Ovary (tissue), 10 donors: ENCODE measurements at places on chromosomes 13 and 19. TPM values are rescaled to one million over a fixed set of nuclear protein-coding genes. Genes with fewer than 3 reads are reported as not detected.

Gene NOTCH3
- 17.9 TPM for polyA plus RNA-seq

Gene PDE4C
- polyA plus RNA-seq, result 0.67 TPM

Gene STXBP2
- polyA plus RNA-seq, result 25.0 TPM

Gene PALM3
- polyA plus RNA-seq, result 0.20 TPM

Gene ZNF430
- polyA plus RNA-seq, result 10.5 TPM

Gene GRIN2D
- polyA plus RNA-seq, result 0.12 TPM

Gene IZUMO1
- polyA plus RNA-seq, result 0.08 TPM

Gene TRAPPC5
- 57.2 TPM for polyA plus RNA-seq

Gene CYP4F2
- polyA plus RNA-seq, result not detected

Gene ZNF723
- not detected for polyA plus RNA-seq

Gene ZNF28
- polyA plus RNA-seq, result 3.4 TPM

Gene KPNA3
- 17.5 TPM for polyA plus RNA-seq

Gene CCL25
- not detected for polyA plus RNA-seq

Gene FCAR
- polyA plus RNA-seq, result not detected

Gene CLDND2
- polyA plus RNA-seq, result 0.59 TPM

Gene CYTH2
- 27.6 TPM for polyA plus RNA-seq

Gene TNFSF9
- 0.17 TPM for polyA plus RNA-seq

Gene PRR12
- 2.8 TPM for polyA plus RNA-seq

Gene RPS16
- 2,348 TPM for polyA plus RNA-seq

Gene KIR2DL1
- 0.12 TPM for polyA plus RNA-seq

Gene DZIP1
- 25.4 TPM for polyA plus RNA-seq

Gene BRSK1
- polyA plus RNA-seq, result 5.0 TPM

Gene CEACAM7
- not detected for polyA plus RNA-seq

Gene CCDC8
- 20.1 TPM for polyA plus RNA-seq

Gene RNF225
- polyA plus RNA-seq, result not detected

Gene MEIOSIN
- polyA plus RNA-seq, result not detected

Gene LIPE
- polyA plus RNA-seq, result 7.9 TPM

Gene C13orf42
- not detected for polyA plus RNA-seq

Gene CD79A
- 0.41 TPM for polyA plus RNA-seq

Gene PSMC4
- 57.0 TPM for polyA plus RNA-seq

Gene CAPN12
- 0.22 TPM for polyA plus RNA-seq

Gene POU2F2
- 0.52 TPM for polyA plus RNA-seq

Gene FPR1
- 11.0 TPM for polyA plus RNA-seq

Gene CLEC11A
- 27.9 TPM for polyA plus RNA-seq

Gene HSD17B14
- polyA plus RNA-seq, result 10.6 TPM

Gene SPC24
- polyA plus RNA-seq, result 0.78 TPM

Gene HNRNPA1L2
- 16.2 TPM for polyA plus RNA-seq

Gene CD33
- polyA plus RNA-seq, result 16.5 TPM

Gene ARRDC5
- not detected for polyA plus RNA-seq

Gene C1QTNF9
- polyA plus RNA-seq, result 0.39 TPM

Gene C13orf46
- 0.31 TPM for polyA plus RNA-seq

Gene ZNF506
- 10.3 TPM for polyA plus RNA-seq
